ENCODE measurements at places on chromosomes 6 and 20.

GRCh38 chr6:113634352-113635163 is 222.6 kb upstream of the MARCKS start:
- no peak for DNase-seq

DNA sequence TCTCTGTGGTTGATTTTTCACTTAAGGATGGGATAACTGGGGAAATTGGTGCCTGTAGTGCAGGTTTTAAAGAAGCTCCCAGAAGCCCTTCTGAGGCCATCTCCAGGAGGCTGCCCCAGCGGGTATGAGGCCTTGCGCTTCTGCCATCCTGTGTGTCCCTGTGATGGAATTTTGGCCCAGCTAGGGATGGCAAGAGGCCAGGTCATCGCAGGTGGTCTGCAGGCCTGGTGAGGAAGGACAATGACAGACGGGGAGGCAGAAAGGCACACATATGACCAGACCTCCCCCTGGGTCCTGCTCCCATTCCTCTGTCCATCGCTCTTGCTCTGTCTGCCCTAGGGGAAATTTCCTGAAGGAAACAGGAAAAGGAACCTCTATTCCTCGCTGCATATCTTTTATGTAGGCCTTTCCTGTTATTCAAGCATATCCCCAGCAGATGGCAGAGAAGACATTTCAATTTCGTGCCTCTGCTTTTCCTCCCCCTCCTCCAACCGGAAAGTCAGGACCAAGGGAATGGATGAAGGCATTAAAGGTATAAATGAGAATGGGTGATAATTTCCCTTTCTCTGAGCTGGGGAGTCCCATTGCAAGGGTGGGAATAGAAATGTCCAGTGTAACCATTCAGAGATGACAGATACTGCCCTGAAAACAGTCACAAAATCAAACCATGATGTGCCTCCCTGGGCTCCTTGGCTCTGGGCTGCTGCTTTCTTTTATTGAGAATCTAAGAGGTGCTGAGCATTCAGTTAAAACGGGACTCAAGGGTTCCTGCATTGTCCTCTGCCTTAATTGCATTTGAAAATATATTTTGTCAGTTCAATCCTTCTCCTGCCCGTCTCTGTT is 17.6 kb upstream of the HLA-F start:
- DNase-seq, result no peak

GRCh38 chr6:14857501-14857900 is 388.4 kb upstream of the JARID2 start:
- peak; percentile 90 for DNase-seq

DNA sequence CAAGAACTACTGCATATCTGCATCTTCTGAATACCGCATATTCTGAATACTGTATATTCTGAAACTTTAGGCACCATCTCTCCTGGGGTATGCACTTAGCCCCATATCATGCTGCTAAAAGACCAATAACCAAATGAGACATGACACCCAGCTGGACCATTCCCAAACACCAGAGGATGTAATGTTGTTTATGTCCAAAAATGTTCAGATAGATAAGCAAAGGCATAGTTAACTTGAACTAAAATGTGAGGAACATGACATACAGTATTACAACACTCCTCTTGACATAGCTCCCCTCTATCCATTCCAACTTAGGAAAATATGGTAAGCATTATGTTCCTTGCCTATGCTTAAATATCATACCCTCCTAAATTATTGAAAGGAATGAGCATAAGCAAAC is 127.3 kb downstream of the TENT5A start:
- no peak for DNase-seq

- no peak for DNase-seq
Observed at GRCh38 chr6:54262499-54262898, 45.7 kb upstream of the TINAG start.

GRCh38 chr20:16758454-16759180 is 10.5 kb downstream of the OTOR start:
- DNase-seq, result no peak

DNA sequence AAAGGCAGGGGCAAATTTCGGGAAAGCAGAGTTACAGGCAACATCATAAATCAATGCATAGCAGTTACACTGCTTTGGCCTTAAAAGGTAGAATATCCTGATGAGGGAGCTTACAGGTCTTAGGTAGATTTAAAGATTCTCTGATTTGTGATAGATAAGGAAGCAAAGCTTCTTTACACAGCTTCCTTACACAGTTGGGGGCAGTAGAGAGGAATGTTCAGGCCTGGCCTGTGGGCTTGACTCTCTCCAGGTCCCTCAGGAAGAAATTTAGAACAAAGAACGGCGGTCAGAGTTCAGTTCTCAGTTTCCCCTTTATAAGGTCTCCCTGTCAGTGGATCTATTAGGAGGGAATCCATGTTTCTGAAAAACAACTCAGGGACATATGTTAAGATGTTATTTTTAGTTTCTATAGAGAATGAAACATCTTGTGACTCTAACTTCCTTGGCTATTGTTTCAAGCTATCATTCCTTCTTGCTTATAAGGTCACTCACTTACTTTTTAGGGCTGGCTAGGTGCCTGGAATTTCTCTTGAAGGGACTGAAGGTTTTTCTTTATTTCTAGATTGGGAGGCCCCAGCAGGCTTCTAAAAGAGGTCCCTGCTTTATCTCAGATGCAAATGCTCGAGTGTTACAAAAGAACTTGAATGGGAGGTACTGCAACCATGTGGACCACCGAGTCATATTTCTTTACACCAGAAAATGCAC is 11.8 kb downstream of the HLA-B start:
- DNase-seq, result no peak

GRCh38 chr6:22146931-22147701 is 149.7 kb downstream of the PRL start:
- DNase-seq, result peak; percentile 59

DNA sequence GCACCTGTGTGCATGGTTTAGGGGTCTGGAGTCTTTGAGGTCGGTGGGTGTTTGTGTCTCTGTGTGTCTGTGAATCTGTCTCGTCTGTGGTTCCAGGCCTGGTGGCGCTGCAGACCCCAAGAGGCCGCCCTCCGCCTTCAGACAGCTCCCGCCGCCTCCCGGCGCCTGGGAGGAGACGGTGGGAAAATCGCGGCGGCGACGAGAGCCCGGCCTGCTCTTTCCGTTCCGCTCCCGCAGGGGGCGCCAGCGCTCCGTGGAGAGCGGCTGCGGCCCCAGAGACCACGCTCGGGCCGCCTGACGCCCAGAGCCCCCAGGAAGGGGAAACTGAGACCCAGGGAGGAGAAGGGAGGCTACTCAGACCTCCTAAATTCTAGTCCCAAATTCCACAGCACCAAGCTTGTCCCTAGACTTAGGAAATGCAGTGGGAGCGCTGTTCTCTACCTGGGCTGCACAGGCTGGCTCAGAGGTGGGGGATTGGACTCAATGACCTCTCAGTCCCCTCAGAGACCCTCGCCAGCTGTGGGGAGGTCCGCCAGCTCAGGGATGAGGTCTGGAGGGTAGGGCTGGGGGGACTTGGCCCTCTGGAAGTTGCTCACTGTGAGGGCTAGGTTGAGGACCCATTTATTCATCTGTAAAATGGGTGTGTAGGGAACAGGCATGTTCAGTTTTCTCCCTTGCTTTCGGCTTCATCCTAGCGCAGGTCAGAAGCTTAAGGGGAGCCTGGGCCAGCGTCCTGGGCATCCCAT is 36.9 kb upstream of the BLCAP start:
- peak; percentile 79 for DNase-seq

DNA sequence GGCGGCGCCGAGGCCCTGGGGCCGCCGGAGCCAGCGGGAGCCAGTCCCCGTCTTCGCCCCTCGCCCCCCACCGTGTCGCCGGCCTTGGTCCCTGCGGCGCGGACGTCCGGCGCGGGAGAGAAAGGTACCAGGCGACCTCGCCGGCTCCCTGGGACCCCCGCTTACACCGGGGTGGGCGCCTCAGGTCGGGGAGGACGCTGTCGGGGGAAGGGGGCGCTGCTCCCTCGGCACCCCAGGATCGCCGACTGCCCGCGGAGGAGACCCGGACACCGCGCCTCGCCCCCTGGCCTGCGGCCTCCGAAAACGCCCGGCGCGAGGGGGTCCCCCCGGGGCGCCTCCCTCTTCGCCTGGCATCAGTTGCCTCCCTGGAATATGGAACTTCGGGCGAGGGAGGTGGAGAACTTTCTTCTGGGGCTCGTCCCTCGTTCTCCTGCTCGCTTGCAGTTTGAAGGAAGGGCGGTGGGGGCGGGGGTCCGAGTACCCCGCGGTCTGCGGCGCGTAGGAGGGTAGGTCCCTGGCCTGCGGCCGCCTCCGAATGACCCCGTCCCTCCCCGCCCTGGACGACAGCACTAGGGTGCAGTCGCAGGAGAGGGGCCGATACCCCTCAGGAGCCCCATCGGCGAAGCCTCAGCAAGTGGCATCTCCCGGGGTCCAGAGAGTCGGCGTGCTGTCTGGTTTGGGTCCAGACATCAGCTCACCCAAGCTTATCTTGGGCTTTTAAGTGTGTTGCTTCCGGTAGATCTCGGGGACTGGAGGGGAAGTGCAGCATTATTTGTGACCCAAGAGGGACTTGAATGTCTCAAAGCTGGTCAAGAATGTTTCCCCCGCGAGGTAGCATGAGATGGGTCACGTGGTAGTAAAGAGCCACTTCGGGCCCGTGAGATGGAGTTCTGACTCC is 549 bp downstream of the ANKRD6 start:
- peak; percentile 75 for DNase-seq

DNA sequence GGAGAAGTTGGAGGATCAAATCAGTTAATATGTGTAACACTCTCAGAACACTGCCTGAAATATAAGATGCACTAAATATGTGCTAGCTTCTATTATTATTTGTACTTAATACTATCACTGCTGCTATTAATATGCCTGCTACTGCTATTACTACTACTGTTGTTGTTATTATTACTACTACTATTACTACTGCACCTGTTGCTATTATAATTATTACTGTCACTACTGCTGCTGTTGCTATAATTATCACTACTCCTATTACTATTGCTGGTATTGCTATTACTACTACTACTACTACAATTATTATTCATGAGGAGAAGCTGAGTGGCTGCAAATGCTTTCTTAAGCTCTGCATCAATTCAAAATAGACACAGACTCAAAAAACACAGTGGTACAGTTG is 16.7 kb upstream of the SSTR4 start:
- DNase-seq, result no peak

GRCh38 chr6:31140643-31141042 is 1.8 kb upstream of the PSORS1C2 start:
- DNase-seq, result no peak

DNA sequence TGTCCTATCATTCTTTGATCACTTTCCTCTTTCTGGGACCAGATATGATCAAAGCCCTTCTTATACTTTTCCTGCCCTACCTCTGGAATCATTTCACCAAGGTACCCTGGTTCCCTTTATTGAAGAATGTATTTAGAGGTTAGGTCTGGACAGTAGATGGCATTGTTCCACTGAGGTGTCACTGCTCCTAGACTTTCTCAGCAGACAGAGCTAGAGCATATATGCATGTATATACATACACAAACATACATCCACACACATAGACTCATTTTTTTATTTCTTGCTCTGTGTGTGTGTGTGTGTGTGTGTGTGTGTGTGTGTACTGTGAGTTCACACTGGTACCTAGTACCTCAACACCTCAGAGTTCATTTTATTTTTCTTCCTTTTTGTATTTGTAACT is 40.9 kb downstream of the PTPRA start:
- DNase-seq, result no peak

- no peak for DNase-seq
Observed at GRCh38 chr6:145844933-145845540, 30.4 kb upstream of the FBXO30 start.

- no peak for DNase-seq
Observed at GRCh38 chr20:19932170-19932667, 84.9 kb upstream of the NAA20 start.

GRCh38 chr20:7687065-7687464 is 253.2 kb downstream of the HAO1 start:
- no peak for DNase-seq

DNA sequence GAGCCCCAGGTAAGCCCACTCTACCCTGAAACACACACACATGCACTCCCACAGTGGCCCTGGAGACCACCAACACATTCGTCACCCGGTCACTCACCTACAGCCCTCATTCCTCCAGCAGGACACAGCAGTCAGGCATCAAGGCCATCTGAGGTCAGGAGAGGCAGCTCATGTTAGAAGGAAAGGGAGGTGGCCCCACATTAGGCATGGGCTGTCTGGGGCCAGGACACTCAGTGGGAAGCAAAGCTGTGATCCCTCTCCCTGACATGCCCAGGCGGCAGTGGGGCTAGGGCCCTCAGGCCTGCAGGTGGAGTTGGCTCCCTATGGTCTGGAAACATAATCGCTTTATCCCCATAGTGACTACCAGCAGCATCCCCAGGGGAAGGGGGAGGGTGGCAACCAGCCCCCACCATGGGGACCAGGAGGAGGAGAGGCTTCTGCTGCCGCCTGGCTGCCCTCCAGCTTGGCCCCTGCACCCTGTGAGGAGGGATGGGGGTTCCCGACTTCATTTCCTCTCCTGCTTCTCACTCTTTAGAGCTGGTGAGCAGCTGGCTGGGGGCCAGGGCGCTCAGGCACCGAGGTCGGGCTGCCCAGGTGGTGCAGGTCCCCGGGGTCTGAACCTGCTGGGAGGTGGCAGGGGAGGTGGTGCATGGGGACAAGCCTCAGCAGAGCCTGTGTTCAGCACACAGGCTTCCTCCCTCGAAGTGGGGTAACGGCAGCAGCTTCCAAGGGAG is 76.6 kb upstream of the CST7 start:
- DNase-seq, result no peak

DNA sequence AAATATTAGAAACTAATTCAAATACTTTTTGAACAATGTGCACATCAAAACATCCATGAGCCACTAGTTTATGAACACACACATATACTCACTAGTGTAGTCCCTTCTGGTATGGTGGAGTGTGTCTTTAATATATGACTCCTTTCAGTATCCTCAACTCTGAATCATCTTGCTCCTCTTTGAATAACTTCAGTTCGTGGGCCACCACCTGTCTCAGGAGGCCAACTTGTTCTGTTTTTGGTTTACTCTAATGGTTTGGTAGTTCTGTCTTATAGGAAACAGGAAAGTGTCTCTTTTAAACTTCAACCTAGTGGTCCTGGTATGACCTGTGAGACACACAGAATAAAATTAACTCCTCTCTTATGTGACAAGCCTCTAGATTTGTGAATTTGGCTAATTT is 55.6 kb downstream of the ZNF292 start:
- DNase-seq, result no peak

DNA sequence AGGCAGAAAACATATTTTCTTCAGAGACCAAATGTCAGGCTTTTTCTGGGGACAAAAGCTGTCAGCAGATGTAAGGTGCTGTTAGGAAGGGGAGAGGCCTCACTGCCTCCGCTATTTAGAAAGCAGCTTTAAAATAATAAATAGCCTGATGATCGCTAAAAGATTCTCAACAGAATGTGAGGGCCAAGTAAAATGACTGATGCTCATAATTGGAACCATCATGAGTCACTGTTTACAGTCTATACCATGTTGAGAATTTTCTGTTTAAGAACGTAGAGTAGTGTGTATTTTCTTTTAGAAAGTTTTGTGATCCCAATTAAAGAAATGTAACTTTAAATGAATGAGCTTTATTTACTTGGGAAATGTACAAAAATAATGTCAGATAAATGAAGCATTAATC is 220.0 kb downstream of the CLIC5 start:
- DNase-seq, result no peak

DNA sequence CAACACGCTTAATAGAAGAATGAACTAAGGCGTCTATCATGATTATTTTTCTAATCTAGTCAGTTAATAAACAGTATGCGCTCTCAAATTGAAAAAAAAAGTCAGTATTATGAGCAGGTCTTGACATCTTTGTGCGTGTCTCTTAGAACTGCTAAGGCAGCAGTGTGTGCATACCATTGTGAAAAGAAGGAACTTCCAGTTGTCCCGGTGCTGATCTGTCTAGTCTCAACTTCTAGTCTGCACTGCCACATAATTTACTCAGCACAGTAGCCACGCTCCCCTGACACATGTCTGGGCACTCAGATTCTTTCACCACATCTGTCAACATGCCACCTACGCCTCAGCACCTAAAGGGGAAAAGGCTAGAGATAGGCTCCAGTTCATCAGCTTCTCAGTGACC is 61.1 kb upstream of the SPDEF start:
- DNase-seq, result no peak

All from activated CD8-positive, alpha-beta memory T cell treated with anti-CD3 and anti-CD28 coated beads for 24 hours (primary cell).